Stimulated activated CD4-positive, alpha-beta T cell treated with anti-CD3 and anti-CD28 coated beads, Interleukin-1b, Interleukin-23, amount 100 ng/mL, for 1 hour (primary cell): ENCODE measurements at places on chromosomes 4 and X.

DNA sequence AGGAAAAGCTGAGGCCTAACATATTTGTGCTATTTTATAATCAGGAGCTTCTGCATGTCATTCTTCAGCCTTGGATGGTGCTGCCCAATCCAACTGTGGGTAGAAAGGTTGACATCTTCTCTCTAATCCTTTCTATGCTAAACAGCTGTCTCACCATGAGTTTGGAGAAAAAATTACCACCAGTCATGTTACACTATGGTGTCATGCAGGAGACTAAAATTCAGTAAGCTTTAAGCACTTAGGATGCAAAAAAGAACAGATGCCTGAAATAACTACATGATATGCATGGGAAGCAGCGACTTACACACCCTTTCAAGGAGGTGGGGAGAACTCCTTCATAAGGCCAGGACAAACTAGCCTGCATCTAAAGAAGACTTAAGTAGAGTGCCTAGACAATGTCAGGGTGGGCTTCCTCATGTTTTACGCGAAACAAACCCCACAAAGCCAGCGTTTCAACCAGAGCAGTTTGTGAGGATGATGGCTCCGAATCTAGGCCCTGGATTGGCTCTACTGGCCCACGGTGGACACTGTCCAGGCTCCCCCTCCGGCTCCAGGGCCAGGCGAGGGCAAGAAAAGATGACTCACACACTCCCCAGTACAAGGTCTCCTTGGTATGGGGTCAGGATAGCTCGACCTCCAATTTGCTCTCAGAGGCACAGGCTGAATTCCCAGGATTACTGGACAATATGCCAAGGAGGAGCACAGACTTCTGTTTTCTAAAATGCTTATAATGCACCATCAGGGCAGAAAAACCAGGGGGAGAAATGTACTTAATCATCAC, 45.1 kb downstream of the STX18 start:
- no peak for DNase-seq

- DNase-seq: no peak
Measured at GRCh38 chr4:17024425-17024824, 126.0 kb upstream of the LDB2 start.

- no peak for DNase-seq
Measured at GRCh38 chr4:105451346-105451745, 22.5 kb downstream of the PPA2 start.

DNA sequence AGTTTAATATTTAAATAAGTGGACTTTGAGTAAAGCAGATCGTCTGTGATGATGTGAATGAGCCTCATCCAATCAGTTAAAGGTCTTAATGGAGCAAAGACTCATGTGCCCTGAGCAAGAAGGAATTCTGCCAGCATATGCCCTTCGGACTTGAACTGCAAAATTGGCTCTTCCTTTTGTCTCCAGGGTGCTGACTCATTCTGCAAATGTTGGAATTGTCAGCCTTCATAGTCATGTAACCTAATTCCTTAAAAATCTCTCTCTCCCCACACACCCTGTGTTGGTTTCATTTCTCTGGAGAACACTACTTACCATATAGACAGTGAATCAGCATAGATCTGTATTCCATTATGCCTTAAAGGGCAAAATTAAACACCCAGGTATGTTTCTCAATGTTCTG, 609.8 kb upstream of the GALNTL6 start:
- no peak for DNase-seq

DNA sequence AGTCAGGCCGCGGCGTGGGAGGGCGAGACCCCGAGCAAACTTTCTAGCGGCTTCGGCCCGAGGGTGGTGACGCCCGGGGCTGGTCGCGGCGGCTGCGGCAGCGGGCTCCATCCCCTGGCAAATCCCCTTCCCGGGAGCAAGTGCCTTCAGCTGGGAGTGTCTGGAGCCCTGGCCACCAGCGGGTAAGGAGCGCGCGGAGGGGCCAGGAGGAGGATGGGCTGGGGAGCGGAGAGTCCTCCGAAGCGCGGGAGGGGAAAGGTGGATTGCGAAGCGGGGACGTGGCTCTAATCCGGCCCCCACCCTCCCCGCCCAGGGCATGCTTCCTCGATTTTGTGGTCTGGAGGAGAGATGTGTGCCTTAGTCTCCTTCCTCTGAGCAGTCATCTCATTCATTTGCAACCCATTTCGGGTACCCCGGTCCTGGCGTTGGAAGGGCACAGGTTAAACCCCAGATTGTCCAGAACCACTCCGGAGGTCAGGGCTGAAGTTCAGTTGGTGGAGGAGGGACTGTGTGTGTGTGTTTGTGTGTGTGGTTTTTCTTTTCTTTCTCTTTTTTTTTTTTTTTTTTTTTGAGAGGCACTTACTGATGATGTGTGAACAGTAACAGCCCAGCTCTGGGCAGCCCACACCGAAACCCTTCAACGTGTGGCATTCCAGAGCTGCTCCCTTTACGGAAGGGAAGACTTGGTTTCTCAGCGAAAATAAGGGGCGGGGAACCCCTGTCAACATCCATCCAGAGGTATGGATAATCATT, 516 bp downstream of the SGMS2 start:
- no peak for DNase-seq

DNA sequence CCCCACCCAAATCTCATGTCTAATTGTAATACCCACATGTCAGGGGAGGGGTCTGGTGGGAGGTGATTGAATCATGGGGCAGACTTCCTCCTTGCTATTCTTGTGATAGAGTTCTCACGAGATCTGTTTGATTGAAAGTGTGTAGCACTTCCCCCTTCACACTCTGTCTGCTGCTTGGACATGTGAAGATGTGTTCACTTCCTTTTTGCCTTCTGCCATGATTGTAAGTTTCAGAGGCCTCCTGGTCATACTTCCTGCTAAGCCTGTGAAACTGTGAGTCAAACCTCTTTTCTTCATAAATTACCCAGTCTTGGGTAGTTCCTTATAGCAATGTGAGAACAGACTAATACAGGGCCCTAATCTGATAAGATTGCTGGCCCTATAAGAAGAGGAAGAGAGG, 1514.8 kb downstream of the RPA4 start:
- no peak for DNase-seq

DNA sequence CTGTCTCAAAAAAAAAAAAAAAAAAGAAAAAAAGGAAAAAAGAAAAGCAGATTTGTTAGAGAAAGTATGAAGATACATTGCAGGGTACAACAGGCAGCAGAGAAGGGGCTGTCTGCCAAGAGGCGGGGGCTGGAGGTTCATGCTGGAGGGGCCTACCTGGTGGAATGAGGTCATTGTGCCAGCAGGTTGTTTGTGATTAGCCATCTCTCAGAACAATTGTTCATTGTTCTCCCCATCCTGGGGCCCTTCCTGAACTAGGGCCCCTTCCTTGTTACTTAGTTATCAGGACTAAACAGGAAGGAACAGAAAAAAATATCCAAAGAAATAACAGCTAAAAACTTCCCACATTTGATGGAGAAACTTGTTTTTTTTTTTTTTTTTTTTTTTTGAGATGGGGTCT, 14.0 kb upstream of the GPKOW start:
- no peak for DNase-seq
